ENCODE measurements at places on chromosomes 4 and X.

GRCh38 chr4:128393101-128393704 is 105.6 kb upstream of the PGRMC2 start:
- DNase-seq: no peak

- no peak for DNase-seq
These were observed 6.8 kb upstream of the PAGE5 start for GRCh38 chrX:55213381-55213780.

- DNase-seq: no peak
These were observed 17.7 kb upstream of the ELOVL6 start for GRCh38 chr4:110216129-110216528.

GRCh38 chr4:25350561-25350960 is 26.5 kb upstream of the ANAPC4 start:
- no peak for DNase-seq

- DNase-seq: no peak
These were observed 16.2 kb upstream of the S100G start for GRCh38 chrX:16633754-16634153.
